ENCODE measurements at places on chromosomes 2 and 18.

GRCh38 chr2:43217228-43218154 lies 8.9 kb downstream of the ZFP36L2 start:
- H3K4me3 ChIP-seq: peak overlapping the region; percentile 8
- H3K27me3 ChIP-seq: no peaks in the 10 kb centered on the region
- peak overlapping the region; percentile 98 for H3K27ac ChIP-seq
- DNase-seq: peak; percentile 72
- peaks cover 19% of the 10 kb centered on the region for H3K4me1 ChIP-seq
- no peaks in the 10 kb centered on the region for H3K36me3 ChIP-seq

- no peaks in the 10 kb centered on the region for H3K27me3 ChIP-seq
- no peak for DNase-seq
- H3K36me3 ChIP-seq: no peaks in the 10 kb centered on the region
- no peak overlapping the region for H3K4me3 ChIP-seq
- H3K27ac ChIP-seq: no peak overlapping the region
Measured at GRCh38 chr18:49175071-49175470, 224.3 kb upstream of the SMAD7 start.

GRCh38 chr2:71148506-71149063 lies 18.2 kb downstream of the MPHOSPH10 start:
- H3K4me3 ChIP-seq: no peak overlapping the region
- DNase-seq: no peak
- H3K4me1 ChIP-seq: no peaks in the 10 kb centered on the region
- H3K27me3 ChIP-seq: no peaks in the 10 kb centered on the region
- no peak overlapping the region for H3K27ac ChIP-seq

DNA sequence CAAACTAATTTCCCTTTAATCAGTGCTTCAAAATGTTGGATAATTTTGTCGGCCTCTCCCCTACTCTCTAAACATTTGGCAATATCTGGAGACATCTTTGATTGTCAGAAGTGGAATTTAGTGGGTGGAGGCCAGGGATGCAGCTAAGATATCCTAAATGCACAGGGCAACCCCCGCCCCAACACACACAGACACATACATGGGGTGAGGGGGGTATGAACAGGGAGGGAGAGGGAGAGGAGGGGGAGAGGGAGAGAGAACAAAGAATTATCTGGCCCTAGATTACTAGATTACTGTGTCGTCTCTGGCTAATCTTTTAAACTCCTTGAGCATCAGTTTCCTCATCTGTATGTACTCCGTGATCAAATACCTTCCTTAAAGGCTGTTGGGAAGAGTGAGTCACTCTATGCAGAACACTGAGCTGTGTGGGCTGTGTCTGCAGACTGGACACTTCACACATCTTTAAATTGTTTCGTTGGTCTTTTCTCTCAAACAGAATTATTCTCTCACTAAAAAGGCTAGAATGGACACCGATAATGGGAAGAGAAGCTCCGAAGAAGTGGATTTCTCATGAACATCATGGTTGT lies 2.9 kb downstream of the RNF149 start:
- no peak overlapping the region for H3K27ac ChIP-seq
- H3K27me3 ChIP-seq: no peaks in the 10 kb centered on the region
- DNase-seq: no peak
- no peak overlapping the region for H3K4me3 ChIP-seq
- H3K36me3 ChIP-seq: no peaks in the 10 kb centered on the region

GRCh38 chr2:46943881-46944798 lies 28.5 kb upstream of the MCFD2 start:
- H3K4me3 ChIP-seq: no peak overlapping the region
- no peak overlapping the region for H3K27ac ChIP-seq
- H3K27me3 ChIP-seq: no peaks in the 10 kb centered on the region
- H3K36me3 ChIP-seq: no peaks in the 10 kb centered on the region

DNA sequence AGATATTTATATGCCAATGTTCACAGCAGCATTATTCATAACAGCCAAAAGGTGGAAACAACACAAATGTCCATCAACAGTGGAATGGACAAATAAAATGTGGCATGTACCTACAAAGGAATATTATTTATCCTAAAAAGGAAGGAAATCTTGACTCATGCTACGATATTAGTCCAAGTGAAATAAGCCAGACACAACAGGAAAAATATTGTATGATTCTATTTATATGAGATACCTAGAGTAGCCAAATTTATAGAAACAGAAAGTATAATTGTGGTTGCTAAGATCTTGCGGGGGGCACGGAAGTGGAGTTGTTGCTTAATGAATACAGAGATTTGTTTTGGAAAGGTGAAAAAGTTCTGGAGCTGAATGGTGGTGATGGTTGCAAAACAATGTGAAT lies 33.0 kb upstream of the CCDC150 start:
- no peak overlapping the region for H3K4me3 ChIP-seq
- no peaks in the 10 kb centered on the region for H3K36me3 ChIP-seq
- H3K4me1 ChIP-seq: no peaks in the 10 kb centered on the region
- no peak overlapping the region for H3K27ac ChIP-seq
- H3K27me3 ChIP-seq: no peaks in the 10 kb centered on the region

- H3K27ac ChIP-seq: no peak overlapping the region
- no peaks in the 10 kb centered on the region for H3K36me3 ChIP-seq
- no peaks in the 10 kb centered on the region for H3K27me3 ChIP-seq
- H3K4me1 ChIP-seq: peaks cover 29% of the 10 kb centered on the region
- no peak for DNase-seq
Measured at GRCh38 chr2:101130081-101130480, 21.1 kb downstream of the TBC1D8 start.

- H3K27ac ChIP-seq: no peak overlapping the region
- no peak for DNase-seq
- H3K36me3 ChIP-seq: no peaks in the 10 kb centered on the region
- H3K4me3 ChIP-seq: no peak overlapping the region
- H3K27me3 ChIP-seq: no peaks in the 10 kb centered on the region
- H3K4me1 ChIP-seq: no peaks in the 10 kb centered on the region
Measured at GRCh38 chr2:159266554-159266953, 19.9 kb downstream of the WDSUB1 start.

GRCh38 chr2:143909577-143910353 lies 610.2 kb downstream of the ZEB2 start:
- H3K4me3 ChIP-seq: no peak overlapping the region
- no peaks in the 10 kb centered on the region for H3K4me1 ChIP-seq
- no peaks in the 10 kb centered on the region for H3K27me3 ChIP-seq
- DNase-seq: no peak

DNA sequence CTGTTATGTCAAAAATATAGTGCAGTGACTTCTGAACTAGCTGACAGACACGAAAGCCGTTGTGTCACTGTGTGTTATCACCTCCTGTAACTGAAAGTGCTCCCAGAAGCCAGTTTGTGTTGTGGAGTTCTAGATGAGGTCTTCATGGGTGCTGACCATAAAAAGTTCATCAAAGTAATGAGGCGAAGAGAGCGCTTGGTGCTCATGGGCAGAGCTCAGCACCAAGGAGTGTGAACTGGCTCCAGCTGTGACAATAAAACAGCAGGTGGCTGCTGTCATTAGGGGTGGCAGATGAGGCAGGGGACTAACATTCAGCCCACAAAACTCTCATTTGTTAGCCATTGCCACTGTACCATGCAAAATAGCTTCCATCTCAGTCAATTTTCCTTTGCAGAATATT lies 151.1 kb downstream of the ZNF407 start:
- no peak overlapping the region for H3K4me3 ChIP-seq
- no peak overlapping the region for H3K27ac ChIP-seq
- peak; percentile 85 for DNase-seq
- no peaks in the 10 kb centered on the region for H3K36me3 ChIP-seq

DNA sequence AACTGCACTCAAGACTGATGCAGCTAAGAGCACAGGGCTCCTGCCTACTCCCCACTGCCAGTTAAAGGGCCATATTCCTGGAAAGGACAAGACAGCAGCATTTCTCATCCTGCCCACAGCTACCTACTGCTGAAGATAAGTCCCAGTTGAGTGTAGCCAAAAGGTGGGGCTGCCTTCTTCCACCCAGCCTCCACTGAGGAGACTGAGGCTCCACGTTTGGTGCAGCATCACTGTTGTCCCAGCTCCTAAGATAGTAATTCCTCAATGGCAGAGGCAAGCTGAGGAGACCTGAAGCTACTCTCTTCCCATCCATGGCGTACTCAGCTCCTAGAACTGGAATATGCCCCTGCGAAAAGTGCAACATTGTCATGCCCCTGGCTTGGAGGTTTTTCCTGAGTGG lies 149.7 kb downstream of the TRABD2A start:
- H3K27ac ChIP-seq: no peak overlapping the region
- no peak overlapping the region for H3K4me3 ChIP-seq
- H3K4me1 ChIP-seq: no peaks in the 10 kb centered on the region

- H3K27ac ChIP-seq: no peak overlapping the region
- no peaks in the 10 kb centered on the region for H3K36me3 ChIP-seq
- no peaks in the 10 kb centered on the region for H3K27me3 ChIP-seq
- H3K4me1 ChIP-seq: no peaks in the 10 kb centered on the region
- no peak overlapping the region for H3K4me3 ChIP-seq
Measured at GRCh38 chr18:12049978-12050811, 43.4 kb upstream of the ANKRD62 start.

GRCh38 chr2:69143748-69144360 lies 130.9 kb downstream of the ANTXR1 start:
- DNase-seq: no peak
- no peak overlapping the region for H3K27ac ChIP-seq
- H3K4me1 ChIP-seq: no peaks in the 10 kb centered on the region
- H3K36me3 ChIP-seq: no peaks in the 10 kb centered on the region
- no peak overlapping the region for H3K4me3 ChIP-seq

- no peaks in the 10 kb centered on the region for H3K36me3 ChIP-seq
- peak overlapping the region; percentile 91 for H3K4me3 ChIP-seq
- no peaks in the 10 kb centered on the region for H3K27me3 ChIP-seq
- H3K4me1 ChIP-seq: no peaks in the 10 kb centered on the region
- peak overlapping the region; percentile 93 for H3K27ac ChIP-seq
- peak; percentile 39 for DNase-seq
Measured at GRCh38 chr2:202377207-202377761, 1.2 kb downstream of the BMPR2 start.

GRCh38 chr2:177783835-177784744 lies 288.5 kb downstream of the PDE11A start:
- H3K4me1 ChIP-seq: no peaks in the 10 kb centered on the region
- H3K27me3 ChIP-seq: no peaks in the 10 kb centered on the region
- H3K4me3 ChIP-seq: no peak overlapping the region
- H3K27ac ChIP-seq: no peak overlapping the region

DNA sequence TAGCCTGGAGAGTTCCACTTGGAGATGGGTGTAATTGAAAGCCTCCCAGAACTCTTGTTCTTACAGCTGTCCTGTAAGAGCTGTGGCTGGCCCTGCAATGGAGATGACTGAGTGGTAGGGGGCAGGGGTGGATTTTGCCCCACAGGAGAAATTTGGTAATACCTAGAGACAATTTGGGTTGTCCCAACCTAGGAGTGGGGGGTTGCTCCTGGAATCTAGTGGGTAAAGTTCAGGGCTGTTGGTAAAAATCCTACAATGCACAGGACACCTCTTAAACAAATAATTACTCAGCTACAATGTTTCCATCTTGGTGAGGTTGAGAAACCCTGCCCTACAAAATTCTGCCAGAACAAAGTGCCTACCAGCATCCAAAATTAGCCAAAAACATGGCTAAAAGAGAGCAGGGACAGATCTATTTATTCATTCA lies 181.1 kb upstream of the SH3BP4 start:
- H3K27ac ChIP-seq: no peak overlapping the region
- no peak for DNase-seq
- no peak overlapping the region for H3K4me3 ChIP-seq
- no peaks in the 10 kb centered on the region for H3K36me3 ChIP-seq
- no peaks in the 10 kb centered on the region for H3K4me1 ChIP-seq

DNA sequence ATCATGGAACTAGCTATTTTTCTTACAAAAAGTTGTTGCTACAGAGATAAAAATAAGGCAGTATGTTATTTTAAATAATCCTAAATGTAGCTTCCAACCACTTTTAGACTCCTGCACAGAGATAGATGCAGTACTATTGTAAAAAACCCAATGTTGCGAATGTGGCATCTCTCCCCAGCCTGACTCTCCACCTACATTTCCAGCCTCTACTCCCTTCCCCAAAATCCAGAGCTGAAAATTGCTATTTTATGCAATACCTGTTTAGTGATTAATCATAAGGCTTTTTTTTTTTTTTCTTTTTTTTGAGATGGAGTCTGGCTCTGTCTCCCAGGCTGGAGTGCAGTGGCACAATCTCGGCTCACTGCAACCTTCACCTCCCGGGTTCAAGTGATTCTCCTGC lies 39.4 kb downstream of the SPRED2 start:
- H3K27ac ChIP-seq: no peak overlapping the region
- no peaks in the 10 kb centered on the region for H3K4me1 ChIP-seq
- H3K4me3 ChIP-seq: no peak overlapping the region
- no peak for DNase-seq
- H3K36me3 ChIP-seq: no peaks in the 10 kb centered on the region
- no peaks in the 10 kb centered on the region for H3K27me3 ChIP-seq

GRCh38 chr18:58102018-58102417 lies 58.0 kb downstream of the NEDD4L start:
- no peaks in the 10 kb centered on the region for H3K36me3 ChIP-seq
- H3K27ac ChIP-seq: no peak overlapping the region
- H3K4me1 ChIP-seq: peaks cover 3% of the 10 kb centered on the region
- no peaks in the 10 kb centered on the region for H3K27me3 ChIP-seq
- no peak overlapping the region for H3K4me3 ChIP-seq
- no peak for DNase-seq

DNA sequence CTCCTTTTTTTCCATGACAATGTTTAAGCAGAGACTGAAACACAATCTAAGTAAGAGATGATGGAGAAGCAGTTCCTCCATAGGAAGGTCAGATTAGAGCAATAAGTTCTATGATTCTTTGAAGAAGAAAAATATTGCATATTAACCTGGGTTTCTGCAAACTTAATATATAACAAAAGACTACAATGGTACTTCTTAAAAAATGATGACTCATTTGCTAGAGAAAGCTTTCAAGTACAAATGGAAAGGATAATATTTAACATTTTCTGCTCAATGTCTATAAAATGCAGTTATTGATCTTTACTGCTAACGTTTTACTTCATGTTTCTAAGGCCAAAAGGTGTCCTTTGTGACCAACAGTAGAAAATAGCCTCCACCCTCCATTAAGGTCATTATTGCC lies 158.6 kb downstream of the DOCK10 start:
- no peaks in the 10 kb centered on the region for H3K27me3 ChIP-seq
- H3K4me3 ChIP-seq: no peak overlapping the region
- no peaks in the 10 kb centered on the region for H3K36me3 ChIP-seq
- no peak overlapping the region for H3K27ac ChIP-seq
- H3K4me1 ChIP-seq: no peaks in the 10 kb centered on the region

- H3K27me3 ChIP-seq: no peaks in the 10 kb centered on the region
- DNase-seq: no peak
Measured at GRCh38 chr2:143258126-143258892, 129.1 kb downstream of the ARHGAP15 start.

- no peaks in the 10 kb centered on the region for H3K4me1 ChIP-seq
- no peaks in the 10 kb centered on the region for H3K27me3 ChIP-seq
- no peak overlapping the region for H3K27ac ChIP-seq
- DNase-seq: no peak
- no peak overlapping the region for H3K4me3 ChIP-seq
Measured at GRCh38 chr18:8242151-8242696, 367.0 kb upstream of the RAB12 start.

GRCh38 chr2:175180701-175181103 lies 808 bp downstream of the ATP5MC3 start:
- peaks cover 18% of the 10 kb centered on the region for H3K36me3 ChIP-seq
- peak; percentile 51 for DNase-seq
- H3K4me1 ChIP-seq: no peaks in the 10 kb centered on the region
- H3K27ac ChIP-seq: peak overlapping the region; percentile 89
- peak overlapping the region; percentile 97 for H3K4me3 ChIP-seq

Data from kidney (tissue), 22 donors.